ENCODE measurements at places on chromosomes 12 and 14.

DNA sequence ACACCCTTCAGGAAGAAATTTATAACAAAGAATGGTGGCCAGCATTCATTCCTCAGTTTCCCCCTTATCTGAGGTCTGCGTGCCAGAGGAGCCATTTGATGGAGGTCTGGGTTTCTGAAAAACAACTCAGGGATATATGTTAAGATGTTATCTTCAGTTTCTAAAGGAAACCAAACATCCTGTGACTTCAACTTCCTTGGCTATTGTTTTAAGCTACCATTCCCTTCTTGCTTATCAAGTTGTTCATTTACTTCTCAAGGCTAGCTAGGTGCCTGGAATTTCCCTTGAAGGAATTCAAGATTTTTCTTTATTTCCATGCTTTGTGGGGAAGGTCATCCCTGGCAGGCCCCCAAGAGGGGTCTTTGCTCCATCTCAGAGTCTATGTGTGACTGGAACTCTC is 27.1 kb upstream of the OXA1L start:
- no peak for DNase-seq

GRCh38 chr12:113938471-113938870 is 27.7 kb downstream of the RBM19 start:
- DNase-seq: no peak

- no peak for DNase-seq
Observed at GRCh38 chr12:18897823-18898222, 159.9 kb downstream of the CAPZA3 start.

GRCh38 chr12:6368906-6369525 is 6.3 kb downstream of the SCNN1A start:
- DNase-seq: no peak

DNA sequence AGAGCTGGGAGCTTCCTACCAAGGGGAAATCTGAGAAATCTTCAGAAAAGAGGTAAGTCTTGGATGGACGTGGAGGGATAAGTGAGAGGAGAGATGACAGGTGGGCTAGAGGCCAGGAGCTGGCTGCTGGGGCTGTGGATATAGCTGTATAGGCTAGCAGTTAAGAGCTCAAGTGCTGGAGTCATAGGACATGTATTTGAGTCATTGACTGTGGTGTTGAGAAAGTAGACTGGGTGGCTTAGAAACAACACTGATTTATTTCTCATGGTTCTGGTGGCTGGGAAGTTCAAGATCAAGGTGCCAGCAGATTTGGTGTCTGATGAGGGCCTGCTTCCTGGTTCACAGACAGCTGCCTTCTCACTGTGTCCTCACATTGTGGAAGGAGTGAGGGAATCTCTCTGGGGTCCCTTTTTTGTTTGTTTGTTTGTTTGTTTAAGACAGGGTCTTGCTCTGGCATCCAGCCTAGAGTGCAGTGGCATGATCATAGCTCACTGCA is 151.1 kb upstream of the FUT8 start:
- no peak for DNase-seq

GRCh38 chr12:110304061-110304551 is 23.1 kb downstream of the ATP2A2 start:
- DNase-seq: no peak

GRCh38 chr14:100307766-100308426 is 1.7 kb upstream of the SLC25A29 start:
- no peak for DNase-seq

GRCh38 chr14:92651758-92652406 is 96.5 kb downstream of the LGMN start:
- no peak for DNase-seq

GRCh38 chr12:57430112-57430930 is 522 bp downstream of the R3HDM2 start:
- peak; percentile 41 for DNase-seq

- DNase-seq: no peak
Observed at GRCh38 chr14:100525615-100526014, 61.6 kb downstream of the BEGAIN start.

GRCh38 chr12:132083614-132083940 is 60.5 kb downstream of the DDX51 start:
- DNase-seq: no peak

DNA sequence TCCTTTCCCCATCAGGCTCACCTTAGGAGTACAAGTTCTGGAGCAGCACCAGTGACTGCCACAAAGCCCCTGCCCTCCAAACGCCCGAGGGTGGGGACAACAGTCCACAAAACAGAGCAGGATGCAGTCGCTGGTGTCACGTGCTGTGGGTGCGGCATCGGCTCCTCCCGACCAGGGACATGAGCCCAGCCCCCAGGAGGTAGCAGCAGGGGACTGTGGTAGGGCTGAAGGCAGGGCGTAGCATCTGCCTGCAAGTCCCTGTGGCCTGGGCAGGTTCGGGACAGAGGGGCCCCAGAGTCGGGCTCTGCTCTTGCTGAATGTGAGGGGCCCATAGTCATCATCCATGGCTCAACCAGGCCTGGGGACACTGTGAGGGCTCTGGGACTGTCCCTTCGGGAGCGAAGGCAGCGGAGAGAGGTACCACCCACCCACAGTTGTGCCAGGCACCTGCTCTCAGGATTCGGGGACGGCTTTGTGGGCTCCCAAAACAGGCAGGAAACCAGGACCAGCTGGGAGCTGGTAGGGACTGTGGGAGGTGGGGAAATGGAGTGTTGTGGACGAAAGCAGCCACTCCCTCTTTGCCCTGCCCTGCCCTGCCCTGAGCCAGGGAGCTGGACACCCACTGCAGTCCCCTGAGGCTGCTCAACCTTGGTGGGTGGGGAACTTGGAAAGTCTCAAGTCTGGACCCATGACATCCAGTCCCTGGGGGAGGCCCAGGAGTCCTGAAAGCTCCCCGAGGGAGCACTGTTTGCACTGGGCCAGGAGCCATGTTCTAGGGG is 30.7 kb downstream of the FBRSL1 start:
- DNase-seq: no peak

- no peak for DNase-seq
Observed at GRCh38 chr12:90360300-90360699, 594.7 kb downstream of the CCER1 start.

- DNase-seq: no peak
Observed at GRCh38 chr14:91354221-91354916, 63.3 kb downstream of the CCDC88C start.

GRCh38 chr14:100333827-100334226 is 10.7 kb downstream of the SLC25A47 start:
- no peak for DNase-seq

DNA sequence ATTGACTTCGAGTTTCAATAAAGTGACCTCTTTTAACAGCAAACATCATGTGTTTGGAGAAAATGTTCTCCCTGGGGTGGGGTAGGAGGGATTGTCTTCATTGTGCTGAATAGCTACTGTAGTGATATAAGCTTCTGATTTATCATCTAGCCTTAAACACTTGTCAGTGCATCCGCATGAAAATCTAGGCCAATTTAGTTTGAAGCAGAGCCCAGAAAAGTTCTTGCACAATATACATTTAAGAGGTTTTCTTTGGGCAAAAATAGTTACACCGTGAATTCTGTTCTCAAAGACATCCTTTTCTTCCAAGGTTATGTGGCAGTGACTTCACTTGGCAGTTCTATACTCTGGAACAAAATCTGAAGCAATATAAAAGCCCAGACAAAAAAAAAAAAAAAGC is 136.0 kb upstream of the IFNG-AS1 start:
- DNase-seq: no peak

GRCh38 chr12:4987076-4988046 is 56.3 kb upstream of the KCNA5 start:
- no peak for DNase-seq

GRCh38 chr14:27387463-27387862 is 789.6 kb upstream of the NOVA1 start:
- no peak for DNase-seq

DNA sequence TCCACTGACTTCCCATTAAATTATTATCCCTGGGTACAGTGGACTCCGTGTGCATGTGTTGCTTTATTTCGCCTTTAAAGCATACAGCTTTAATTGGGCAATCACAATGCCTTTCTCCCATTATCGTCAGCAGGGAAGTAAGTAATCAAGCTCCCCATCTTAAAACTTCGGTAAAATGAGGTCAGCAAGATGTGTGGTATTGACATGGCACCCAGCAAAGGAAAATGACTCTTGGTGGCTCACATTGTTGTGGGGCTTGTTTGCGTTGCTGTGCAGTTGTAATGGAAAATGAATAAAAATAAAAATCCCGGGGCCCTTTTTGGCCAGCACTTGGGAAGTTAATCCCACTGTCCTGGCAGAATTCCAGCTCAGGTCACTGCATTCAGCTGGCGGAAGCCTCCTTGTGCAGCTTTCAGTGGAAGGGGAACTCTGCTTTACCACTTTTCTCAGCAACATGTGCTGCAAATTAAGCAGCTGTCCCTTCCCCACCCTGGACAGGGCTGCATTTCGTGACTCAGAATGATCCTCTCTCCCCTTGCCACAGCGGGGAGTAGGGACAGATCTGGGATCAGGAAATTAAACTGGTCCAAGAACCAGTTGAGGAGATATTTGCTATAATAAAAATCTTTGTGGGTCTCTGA is 13.9 kb upstream of the ATP2A2 start:
- DNase-seq: no peak

- no peak for DNase-seq
Observed at GRCh38 chr12:78121969-78122610, 291.4 kb downstream of the NAV3 start.

DNA sequence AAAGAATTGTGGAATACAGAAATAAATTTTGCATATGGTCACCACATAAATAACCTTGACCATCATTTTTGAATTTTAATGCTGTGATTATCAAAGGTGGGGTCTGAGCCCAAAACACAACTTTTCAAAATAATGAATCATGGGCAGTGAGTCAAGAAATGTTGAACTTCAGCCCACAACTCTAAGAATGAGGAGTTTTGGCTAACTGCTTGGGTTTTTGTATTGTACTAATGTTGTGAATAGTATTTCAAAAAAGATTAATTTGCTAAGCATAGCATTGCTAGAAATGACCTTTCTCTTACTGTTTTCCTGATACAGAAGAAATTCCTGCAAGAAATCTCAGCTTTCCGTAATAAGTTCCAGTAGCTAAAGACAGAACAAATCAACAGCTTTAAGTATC is 24.4 kb upstream of the YARS2 start:
- no peak for DNase-seq

GRCh38 chr12:127636882-127637281 is 630.1 kb upstream of the TMEM132C start:
- DNase-seq: no peak

DNA sequence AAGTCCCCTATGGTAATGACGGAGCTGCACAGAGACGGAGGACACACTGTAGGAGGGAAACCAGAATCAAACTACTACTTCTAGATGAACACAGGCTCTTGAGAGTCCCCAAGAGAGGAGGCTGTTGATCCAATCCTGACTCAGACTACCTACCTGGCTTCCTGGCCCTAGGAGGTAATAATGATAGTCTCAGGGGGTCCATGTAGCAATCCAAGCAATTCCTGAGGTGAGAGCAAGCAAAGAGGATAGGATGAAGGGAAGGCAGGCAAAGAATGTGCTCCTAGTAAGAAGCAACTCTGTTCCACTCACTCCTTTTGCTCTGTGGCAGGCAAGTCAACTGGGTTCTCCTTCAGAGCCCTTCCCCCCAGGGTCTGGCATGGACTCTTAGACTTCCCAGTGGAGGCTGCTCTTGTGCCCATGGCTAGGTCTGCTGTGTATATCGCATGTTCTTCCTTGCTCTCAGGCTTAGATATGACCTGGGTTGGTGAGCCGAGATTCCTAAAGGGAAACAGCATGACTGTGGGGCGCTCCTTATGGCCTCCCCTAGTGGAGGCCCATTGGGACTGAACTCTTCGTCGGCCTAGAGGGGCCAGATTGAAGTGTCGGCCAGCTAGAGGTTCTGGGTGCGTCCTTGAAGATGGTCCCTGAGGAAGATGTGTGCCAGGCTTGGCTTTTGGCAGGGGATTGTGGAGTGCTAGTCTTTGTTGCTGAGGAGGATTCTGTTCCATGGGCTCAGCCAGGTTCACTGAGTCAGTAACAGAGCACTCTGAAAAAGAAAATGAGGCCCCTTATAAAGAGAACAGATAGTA is 2.1 kb downstream of the TINF2 start:
- no peak for DNase-seq

DNA sequence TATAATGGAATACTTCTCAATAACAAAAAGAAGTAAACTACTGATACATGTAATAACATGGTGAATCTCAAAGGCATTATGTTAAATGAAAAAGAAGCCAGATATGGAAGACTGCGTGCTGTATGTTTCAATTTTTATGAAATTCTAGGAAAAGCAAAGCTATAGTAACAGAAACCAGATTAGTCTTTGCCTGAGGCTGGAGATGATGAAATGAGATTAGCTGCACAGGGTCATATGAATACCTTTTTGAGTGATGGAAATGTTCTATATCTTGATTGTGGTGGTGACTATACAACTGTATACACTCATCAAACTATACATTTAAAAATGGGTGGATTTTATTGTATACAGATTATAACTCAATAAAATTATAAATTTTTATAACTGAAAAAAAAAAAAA is 113.5 kb downstream of the TMEM30B start:
- DNase-seq: no peak

- no peak for DNase-seq
Observed at GRCh38 chr12:67757651-67758050, 109.1 kb downstream of the DYRK2 start.

DNA sequence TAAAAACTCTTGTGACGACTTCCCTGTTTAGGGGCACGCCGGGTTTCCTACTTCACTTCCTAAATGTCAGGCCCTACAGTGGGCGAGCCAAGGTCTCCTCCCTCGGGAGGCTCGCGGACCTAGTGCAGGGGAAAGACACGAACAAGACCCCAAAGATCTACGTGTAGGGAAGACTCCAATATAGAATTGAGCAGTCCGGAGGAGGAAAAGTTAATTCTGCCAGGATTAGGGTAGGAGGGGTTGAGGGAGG is 564 bp downstream of the ATXN3 start:
- peak; percentile 65 for DNase-seq

DNA sequence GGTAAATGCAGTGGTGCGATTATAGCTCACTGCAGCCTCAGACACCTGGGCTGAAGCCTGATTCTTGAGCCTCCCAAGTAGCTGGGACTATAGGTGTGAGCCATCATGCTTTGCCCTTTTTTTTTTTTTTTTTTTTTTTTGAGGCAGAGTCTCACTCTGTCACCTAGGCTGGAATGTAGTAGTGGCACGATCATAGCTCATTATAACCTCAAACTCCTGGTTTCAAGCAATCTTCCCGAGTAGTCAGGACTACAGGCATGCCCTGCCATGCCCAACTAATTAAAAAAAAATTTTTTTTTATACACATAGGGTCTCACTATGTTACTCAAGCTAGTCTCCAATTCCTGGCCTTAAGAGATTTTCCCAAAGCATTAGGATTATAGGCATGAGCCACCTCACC is 6.9 kb downstream of the ATP2A2 start:
- DNase-seq: no peak

- DNase-seq: no peak
Observed at GRCh38 chr14:76138758-76139723, 12.7 kb upstream of the GPATCH2L start.

Data from amygdala (tissue), 56 donors.